Activated naive CD8-positive, alpha-beta T cell treated with anti-CD3 and anti-CD28 coated beads, Interleukin-2, amount 50 U/mL, for 24 hours (primary cell): ENCODE measurements at places on chromosomes 7 and 10.

GRCh38 chr7:129108581-129108980, 35.9 kb upstream of the TSPAN33 start:
- no peak for DNase-seq

- DNase-seq: no peak
Observed at GRCh38 chr7:2245883-2246675, 4.1 kb downstream of the NUDT1 start.

DNA sequence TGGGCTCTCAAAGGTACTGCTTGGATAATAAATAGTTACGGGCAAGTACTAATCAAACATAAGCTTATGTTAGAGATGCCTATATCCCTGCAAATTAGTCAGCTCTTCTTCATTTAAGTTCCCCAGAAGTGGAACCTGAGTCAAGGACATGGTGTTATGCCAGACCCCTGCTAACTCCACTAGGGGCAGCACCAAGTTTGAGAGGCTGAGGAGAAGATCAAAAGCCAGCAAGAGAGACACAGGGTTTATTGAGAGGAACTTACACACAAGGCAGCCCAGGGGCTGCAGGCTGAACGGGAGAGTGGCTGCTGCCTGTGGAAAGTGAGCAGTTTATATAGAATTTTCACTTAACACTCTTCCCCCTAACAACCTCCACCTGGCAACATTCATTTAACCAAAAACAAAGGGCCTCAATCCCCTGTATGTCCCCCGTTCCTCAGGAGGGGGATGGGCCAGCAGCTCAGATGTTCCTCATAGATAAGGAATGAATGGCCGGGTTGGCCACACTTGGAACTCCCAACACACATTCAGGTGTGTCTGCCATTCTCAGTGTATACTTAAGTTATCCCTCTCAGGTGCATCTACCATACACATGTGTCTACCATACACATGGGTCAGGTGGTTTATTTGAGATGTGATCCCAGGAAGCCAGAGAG, 62.6 kb upstream of the GHITM start:
- no peak for DNase-seq

DNA sequence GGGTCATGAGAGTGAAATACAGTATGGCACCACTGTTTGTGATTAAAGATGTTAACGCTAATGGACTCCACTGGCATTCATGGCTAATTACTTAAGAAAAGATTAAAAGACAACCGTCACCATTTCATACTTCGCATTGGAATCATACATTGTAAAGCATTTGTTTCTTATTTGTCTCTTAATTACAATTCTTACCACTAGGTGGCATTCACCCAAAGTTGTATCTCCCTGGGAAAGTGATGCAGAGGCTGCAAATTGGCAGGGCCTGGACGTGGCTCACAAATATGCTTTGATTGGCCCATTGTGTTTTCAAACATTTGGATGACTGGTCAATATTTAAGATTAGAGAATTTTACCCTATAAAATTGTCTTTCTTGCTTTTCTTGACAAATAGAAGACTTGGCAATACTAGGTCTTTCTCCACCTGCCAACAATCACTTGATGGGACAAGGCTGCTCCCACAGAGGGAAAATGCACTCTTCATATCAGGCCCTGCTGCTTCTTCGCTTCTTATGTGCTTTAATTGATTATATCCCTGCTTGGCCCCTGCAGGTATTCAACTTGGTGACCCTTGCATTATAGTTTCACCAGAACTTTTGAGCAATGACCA, 72.1 kb upstream of the STARD3NL start:
- DNase-seq: peak; percentile 8

- DNase-seq: no peak
Observed at GRCh38 chr7:150829426-150829825, 22.9 kb upstream of the AOC1 start.

DNA sequence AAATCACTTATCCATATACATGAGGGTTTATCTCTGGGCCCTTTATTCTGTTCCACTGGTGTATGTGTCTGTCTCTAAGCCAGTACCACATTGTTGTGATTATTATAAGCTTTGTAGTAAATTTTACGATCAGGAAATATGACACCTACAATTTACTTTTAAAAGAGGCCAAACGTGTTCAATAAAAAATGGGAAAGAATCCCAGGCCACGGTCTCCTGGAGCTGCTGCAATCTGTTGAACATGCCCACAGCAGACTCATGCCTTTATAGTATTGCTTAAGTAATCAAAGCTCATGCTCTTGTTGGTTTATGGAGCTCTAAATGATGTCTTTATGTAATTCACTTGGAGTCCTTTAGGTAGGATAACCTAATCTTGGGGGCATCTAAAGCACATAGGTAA, 273.0 kb downstream of the ZMYND11 start:
- DNase-seq: no peak

GRCh38 chr10:90592638-90593302, 265.1 kb downstream of the HTR7 start:
- peak; percentile 5 for DNase-seq

- DNase-seq: peak; percentile 47
Observed at GRCh38 chr7:105782391-105783042, 93.9 kb downstream of the ATXN7L1 start.
